ENCODE measurements at places on chromosomes 11 and 22. TPM values are rescaled to one million over a fixed set of nuclear protein-coding genes. Genes with fewer than 3 reads are reported as not detected.

- no peak for DNase-seq
Measured at GRCh38 chr11:46855167-46855566, 9.1 kb upstream of the CKAP5 start.

GRCh38 chr22:31344578-31345330, 1.4 kb downstream of the PATZ1 start:
- DNase-seq = no peak

GRCh38 chr11:133825666-133826065, 19.6 kb downstream of the SPATA19 start:
- DNase-seq = no peak

DNA sequence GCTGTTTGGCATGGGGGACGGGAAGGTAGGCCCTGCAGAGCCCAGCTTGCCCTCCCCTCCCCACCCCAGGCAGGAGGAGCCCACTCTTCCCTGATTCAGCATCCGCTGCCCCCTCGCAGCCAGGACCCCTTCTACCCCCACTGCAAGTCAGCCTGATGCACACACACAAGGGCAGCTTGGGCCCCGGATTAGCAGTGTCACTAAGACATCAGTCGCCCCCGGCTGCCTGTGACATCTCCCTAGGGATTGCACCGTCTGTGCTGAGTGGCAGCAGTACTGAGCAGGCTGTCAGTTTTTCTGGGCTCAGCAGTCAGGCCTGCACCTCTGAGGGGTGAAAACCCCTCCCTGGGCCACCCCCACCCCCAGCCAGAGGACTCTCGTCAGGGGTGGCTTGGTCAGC, 30.4 kb upstream of the SYT7 start:
- DNase-seq = no peak

Gene CFAP300
- not detected for total RNA-seq

DNA sequence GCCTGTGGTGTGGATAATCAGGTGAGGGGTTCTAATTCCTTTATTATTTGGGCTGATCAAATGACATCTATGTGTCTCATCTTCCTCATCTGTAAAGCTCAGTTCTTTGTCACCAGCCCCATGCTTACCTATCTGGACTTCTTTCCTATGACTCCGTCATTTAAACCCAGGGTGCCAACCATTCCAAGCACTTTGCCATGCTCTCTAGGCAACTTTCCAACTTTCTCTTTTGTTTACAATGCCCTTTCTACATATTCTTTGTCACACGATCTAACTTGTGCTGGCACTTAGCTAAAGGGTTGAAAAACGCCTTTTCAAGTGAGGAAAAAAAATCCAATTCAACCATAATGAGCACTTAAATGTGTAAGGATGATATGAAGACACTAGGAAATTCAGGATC, 27.9 kb downstream of the EXPH5 start:
- DNase-seq = no peak
